ENCODE measurements at places on chromosomes 2 and 18.

GRCh38 chr2:40488101-40488601, 36.3 kb upstream of the SLC8A1 start:
- no peak for DNase-seq

DNA sequence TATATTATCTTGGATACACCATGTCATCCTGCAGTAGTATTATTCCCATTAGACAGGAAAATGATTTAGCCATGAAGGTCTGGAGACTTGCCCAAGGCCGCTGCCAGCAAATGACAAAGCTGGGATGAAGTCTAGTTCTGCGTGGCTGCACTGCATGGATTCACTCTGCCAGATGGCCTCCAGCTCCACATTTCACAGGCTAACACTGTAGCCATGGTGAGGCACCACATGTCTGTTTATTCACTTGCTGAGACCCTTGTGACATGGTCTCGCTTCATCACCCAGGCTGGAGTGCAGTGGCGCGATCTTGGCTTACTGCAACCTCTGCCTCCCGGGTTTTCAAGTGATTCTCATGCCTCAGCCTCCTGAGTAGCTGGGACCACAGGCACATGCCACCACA, 31.5 kb upstream of the SCG2 start:
- no peak for DNase-seq

DNA sequence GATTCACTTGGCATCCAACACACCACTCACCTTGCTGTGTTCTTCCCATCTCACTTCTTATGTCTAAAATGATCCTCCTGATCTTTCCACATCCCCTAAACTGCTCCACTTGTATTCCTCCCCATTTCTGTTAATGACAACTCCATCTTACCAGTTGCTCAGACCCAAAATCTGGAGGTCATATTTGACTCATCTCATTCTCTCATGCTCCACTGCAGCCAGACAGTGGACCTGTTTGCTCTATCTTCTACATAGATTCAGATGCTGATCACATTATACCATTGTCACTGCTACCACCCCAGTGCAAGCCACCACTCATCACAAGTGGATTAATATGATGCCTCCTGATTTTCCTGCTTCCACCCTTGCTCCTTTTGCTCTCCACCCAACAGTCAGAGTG, 7.9 kb upstream of the NABP1 start:
- DNase-seq = no peak

GRCh38 chr2:221422516-221423209, 149.4 kb downstream of the EPHA4 start:
- DNase-seq = no peak

GRCh38 chr18:23927821-23928746, 86.5 kb upstream of the TTC39C start:
- DNase-seq = no peak

DNA sequence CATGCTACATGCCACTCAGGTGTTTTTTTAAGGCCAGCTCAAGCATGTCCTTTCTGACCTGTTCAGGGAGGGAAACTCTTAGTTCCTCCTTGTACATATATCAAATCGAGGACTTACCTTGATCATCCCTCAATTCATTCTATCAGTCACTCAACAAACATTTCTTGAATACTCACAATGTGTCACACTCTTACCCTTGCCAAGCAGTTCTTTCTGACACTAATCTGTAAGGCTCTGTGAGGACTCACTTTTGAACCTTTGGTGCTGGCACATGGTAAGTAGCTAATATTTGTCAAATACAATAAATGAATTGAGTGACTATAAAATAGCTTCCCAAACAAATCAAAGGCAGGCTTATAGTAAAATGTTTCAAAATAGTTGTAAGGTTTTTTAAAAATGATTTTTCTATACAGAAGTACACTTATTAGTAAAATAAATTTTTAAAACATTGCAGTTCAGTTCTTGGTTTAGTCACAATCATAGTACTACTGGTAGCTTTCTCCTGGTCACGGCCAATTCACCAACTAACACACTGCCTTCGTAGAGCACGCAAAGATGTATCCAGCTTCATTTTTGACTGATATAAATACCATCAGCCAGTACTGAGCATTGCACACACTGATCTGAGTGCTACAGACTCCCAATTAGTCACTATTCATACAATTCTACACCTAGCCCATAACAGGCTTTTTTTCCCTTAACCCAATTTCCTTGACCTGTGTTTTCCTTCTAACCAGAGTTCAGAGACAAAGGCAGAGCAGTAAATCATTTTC, 50.9 kb downstream of the ZEB2 start:
- no peak for DNase-seq

- no peak for DNase-seq
Observed at GRCh38 chr2:131125195-131125757, 20.1 kb downstream of the PLEKHB2 start.
